Mammary epithelial cell (primary cell): ENCODE measurements at places on chromosomes 2 and 18.

DNA sequence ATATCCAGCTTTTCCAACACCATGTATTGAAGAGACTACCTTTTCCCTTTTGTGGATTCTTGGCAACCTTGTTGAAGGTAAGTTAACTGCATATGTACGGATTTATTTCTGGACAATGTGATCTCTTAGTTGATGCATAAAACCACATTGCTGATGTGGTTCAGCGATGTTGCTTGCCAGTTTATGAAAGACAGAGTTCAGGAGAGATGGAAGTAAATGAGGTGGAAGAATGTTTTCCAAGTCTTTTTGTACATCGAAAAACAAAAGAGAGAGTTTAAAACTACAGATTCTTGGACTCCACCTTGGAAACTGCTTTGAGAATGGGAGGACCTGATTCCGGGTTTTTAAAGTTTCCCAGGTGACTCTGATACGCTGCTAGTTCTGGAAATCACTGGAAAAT is 43.8 kb downstream of the MOB4 start:
- no peak for DNase-seq

- no peak for DNase-seq
Measured at GRCh38 chr2:36238106-36238505, 117.5 kb upstream of the CRIM1 start.

DNA sequence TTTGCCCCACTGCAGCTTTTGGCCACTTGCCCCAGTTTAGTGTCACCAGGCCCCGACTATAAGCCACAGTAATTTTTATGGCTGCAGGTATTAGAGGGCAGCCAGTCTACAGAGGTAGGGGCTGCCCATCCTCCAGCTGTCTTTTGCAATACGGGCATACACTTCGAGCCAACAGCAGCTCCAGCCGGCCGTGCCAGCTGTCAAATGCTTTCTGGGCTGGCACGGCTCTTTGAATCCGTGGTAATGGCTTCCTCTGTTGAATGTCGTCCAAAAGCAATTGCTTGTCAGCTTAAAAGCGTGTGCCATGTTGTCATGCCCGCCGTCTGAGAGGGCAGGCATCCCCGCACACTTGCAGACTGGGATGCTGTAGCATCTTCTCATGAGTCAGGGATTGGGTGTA is 41.3 kb downstream of the BCL2L11 start:
- DNase-seq = no peak

DNA sequence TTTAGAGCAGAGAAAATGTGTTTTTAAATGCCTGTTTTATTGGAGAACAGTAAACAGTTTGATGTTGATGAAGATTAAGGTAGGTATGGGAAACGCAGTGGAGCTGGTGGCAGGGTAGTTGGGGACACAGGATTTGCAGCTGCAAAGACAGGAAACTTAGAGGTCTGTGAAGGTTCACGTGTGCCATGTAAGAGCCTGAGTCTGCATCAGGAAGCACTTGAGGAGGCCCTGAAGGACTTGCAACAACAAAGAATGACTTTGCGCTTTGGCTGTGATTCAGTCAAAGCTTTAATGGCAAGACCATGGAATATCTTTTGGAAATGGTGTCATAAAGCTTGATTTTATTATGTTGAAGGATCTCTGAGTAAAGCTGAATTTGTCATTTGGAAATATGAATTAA is 347.6 kb upstream of the KCNJ3 start:
- no peak for DNase-seq

DNA sequence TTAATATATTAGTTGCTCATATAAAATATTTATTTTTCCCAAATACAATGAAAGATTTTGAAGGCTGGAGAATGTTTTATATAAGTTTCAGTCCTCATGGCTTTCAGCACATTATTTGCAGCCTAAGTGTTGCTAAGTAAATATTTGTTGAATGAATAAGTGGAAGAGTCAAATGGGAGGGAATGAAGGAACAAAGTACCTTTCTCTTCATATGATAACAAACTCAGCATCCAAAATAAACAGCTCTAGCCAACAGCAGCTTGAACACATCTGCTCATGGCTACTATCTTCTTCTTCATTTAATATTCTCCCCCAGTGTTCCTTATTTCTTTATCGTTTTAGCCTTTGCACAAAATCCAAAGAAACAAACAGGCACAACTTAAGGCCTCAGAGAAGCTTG is 385.2 kb upstream of the PIK3C3 start:
- DNase-seq = no peak

GRCh38 chr2:235541016-235541415 is 47.2 kb downstream of the AGAP1 start:
- peak; percentile 8 for DNase-seq

DNA sequence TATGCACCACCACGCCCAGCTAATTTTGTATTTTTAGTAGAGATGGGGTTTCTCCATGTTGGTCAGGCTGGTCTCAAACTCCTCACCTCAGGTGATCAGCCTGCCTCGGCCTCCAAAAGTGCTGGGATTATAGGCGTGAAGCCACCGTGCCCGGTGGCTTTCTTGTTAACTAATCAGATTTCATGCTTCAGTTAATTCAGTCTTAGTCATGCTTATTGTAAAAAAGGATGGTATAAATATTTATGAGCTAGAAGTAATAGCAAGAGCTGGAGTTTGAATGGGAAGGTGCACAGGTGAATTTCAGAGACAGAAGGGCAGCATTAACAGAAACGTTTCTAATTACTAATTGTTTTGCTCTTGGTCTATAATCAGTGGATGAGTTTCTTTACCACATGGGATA is 10.3 kb downstream of the GEMIN6 start:
- DNase-seq = no peak

DNA sequence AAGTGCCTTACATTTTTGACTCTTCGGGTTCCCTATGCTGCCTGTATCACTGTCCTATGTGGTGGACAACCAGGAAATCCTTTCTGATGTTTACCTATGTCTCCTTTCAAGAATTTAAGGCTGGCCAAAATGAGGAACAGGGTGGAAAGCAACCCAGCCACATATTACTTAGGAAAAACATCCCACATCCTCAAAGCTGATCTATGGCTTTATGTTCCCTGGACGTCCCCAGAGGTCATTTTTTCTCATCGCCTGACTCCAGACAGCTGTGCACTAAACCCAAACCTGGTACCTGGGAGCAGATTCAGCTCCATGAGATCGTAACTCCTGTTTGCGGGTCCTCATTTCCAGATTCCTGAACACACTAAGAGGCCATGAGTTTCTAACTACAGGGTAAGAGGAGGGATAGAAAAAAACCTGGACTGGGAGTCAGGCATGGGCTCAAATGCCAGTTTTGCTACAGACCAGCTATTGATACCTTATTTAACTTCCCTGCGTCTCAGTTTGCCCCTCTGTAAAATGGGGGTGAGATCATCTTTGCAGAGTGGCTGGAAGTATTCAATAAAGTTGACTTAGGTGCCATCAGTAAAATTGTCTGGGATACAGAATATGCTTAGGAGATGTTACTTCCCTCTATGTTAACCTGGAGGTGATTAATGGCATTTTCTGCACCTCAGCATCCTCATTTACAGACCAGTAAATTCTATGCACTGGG is 70.8 kb downstream of the TNS1 start:
- no peak for DNase-seq

DNA sequence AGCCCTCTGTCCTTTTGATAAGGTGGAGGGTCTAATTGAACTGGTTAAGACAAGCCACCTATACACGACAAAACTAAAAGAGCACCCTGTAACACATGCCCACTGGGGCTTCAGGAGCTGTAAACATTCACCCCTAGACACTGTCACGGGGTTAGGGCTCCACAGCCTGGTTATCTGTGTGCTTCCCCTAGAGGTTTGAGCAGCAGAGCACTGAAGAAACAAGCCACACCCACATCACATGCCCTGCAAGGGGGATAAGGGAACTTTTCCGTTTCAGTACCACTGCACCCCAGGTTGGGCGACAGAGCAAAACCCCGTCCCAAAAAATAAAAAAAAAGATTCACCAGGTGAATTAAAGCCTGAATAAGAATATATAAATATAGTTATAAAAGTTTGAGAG is 913.7 kb upstream of the ACVR2A start:
- no peak for DNase-seq

GRCh38 chr2:179057737-179058136 is 7.8 kb upstream of the CCDC141 start:
- no peak for DNase-seq

- no peak for DNase-seq
Measured at GRCh38 chr18:3597409-3598357, 147.7 kb downstream of the TGIF1 start.

- no peak for DNase-seq
Measured at GRCh38 chr2:87996570-87996969, 19.8 kb downstream of the RNU2-63P start.

- DNase-seq = no peak
Measured at GRCh38 chr2:141015341-141016047, 1115.3 kb downstream of the LRP1B start.

GRCh38 chr2:233353769-233354499 is at the start of gene DGKD:
TSS of gene DGKD (plus strand) at chr2:233354494. CDS start at chr2:233354519, 25 bp downstream.
- peak; percentile 9 for DNase-seq

GRCh38 chr2:64941801-64942200 is 47.4 kb upstream of the SLC1A4 start:
- no peak for DNase-seq

- no peak for DNase-seq
Measured at GRCh38 chr2:225458431-225459117, 59.1 kb downstream of the NYAP2 start.

GRCh38 chr2:30752811-30753210 is 54.4 kb downstream of the CAPN13 start:
- no peak for DNase-seq

DNA sequence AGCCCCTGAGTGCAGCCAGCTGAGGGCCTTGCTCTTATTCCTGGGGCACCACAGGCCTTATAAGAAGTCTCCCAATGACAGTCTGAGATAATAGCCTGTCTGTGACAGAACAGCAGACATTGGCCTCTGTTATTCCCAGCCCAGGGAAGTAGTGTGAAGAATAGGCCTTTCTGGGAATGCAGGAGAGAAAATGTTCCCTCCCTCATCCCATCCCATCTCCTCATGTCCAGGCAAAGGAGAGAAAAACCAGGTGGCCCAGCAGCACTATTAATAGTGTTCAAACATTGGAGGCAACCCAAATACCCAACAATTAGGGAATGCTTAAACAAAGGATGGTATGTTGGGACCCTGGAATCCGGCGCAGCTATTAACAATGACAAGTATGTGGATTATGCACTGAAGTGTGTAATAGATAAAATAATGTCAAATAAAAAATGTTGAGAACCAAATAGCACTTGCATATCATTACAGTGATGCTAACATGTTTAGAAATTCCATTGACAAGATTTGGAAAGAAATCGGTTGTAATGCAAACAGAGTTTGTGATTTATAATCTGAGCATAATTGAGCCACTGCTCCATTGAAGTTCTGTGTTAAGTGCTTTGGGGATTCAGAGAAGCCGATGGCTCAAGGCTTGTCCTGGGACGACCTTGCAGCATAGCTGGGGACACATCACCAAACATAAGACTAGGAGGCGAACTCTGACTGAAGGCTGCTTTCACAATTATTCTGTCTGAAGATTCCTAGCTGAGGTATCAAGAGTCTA is 69.3 kb downstream of the LBH start:
- DNase-seq = no peak

DNA sequence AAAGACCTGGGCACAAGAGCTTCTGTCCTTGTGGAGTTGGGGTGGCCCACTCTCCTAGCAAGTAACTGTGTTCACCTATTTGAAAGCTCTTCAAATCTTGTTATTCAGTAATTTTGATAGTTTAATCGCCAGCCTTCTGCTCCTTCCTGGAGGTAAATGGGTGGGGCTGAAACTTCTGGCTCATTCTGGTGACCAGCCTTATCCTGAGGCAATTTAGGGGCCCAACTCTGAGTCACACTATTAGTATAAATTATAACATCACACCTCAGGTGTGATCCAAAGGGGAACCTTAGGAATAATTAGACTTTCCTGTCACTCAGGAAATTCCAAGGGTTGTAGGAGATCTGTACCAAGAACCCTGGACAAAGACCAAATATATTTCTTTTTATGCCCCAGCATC is 255.8 kb upstream of the RGPD4 start:
- DNase-seq = no peak

DNA sequence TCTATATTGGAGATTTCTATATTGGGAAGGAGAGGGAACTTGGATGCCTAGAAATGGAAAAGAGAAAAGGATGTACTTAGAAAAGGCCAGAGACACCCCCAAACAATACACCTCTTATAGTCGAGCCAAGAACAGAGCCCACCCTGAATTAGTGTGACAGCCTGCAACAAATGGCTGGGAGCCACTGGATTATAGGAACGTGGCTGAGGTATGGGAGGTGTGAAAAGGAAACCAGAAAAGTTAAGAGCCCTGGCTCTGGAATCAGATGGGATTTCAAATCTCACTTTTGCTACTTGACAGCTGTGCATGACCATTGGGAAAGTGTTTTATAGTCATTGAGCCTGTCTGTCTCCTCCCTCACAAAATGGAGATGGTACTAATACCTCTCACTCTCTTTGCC is 394.0 kb downstream of the ZNF521 start:
- no peak for DNase-seq

GRCh38 chr2:7963787-7964186 is 718.1 kb upstream of the ID2 start:
- no peak for DNase-seq

- no peak for DNase-seq
Measured at GRCh38 chr2:41137031-41137430, 685.1 kb upstream of the SLC8A1 start.

GRCh38 chr2:54757500-54757899 is 34.0 kb downstream of the EML6 start:
- DNase-seq = no peak

- DNase-seq = no peak
Measured at GRCh38 chr2:69202327-69202726, 184.7 kb downstream of the GFPT1 start.

- peak; percentile 1 for DNase-seq
Measured at GRCh38 chr18:60322591-60322990, 50.0 kb downstream of the MC4R start.

GRCh38 chr2:100733391-100734187 is 86.3 kb upstream of the NPAS2 start:
- peak; percentile 68 for DNase-seq

DNA sequence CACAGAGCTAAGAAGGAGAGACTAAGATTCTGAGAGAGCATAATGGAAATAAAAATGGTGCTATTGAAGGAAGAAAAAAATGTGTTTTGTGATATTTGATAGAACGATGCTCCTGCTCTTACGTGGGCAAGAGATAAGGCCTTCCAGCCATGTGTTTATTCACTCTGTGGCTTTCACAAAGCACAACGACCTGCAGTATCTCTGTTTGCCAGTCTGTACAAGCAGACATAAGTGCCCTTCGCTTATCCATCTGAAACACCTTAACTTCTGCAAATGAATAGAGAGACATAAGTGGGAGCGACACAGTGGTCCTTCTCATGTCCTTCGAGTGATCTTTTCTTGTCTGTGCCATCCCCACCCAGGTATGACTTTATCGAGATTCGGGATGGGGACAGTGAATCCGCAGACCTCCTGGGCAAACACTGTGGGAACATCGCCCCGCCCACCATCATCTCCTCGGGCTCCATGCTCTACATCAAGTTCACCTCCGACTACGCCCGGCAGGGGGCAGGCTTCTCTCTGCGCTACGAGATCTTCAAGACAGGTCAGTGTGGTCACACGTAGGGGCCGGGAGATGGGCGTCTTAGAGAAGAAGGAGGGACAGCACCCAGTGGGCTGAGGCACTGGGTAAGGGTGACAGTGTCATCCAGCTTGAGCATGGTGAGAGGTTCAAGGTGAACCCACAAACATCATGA is 33.7 kb downstream of the NRP2 start:
- no peak for DNase-seq
